ENCODE measurements at places on chromosomes 12 and 14. TPM values are rescaled to one million over a fixed set of nuclear protein-coding genes. Genes with fewer than 3 reads are reported as not detected.

The AICDA gene
- not detected for total RNA-seq

The WASHC4 gene
- total RNA-seq, result 45.5 TPM

The OAS2 gene
- total RNA-seq, result 4.0 TPM

The IL22 gene
- not detected for total RNA-seq

The PRICKLE1 gene
- 1.3 TPM for total RNA-seq

The GALNT8 gene
- not detected for total RNA-seq

The PIWIL1 gene
- not detected for total RNA-seq

The OTX2 gene
- not detected for total RNA-seq

The CDK4 gene
- 155 TPM for total RNA-seq

The TAS2R42 gene
- not detected for total RNA-seq

The LTBP2 gene
- 27.1 TPM for total RNA-seq

The CLEC2D gene
- total RNA-seq, result 0.36 TPM

The RNF212B gene
- total RNA-seq, result not detected

The TMTC2 gene
- total RNA-seq, result 6.2 TPM

The PTGER2 gene
- 1.6 TPM for total RNA-seq

The SLC2A13 gene
- 13.2 TPM for total RNA-seq

Measured in cardiac atrium fibroblast (primary cell).